ENCODE measurements at places on chromosomes 7 and 10.
A peak's percentile ranks its signal among the peaks of the same experiment; 100 is the strongest.

DNA sequence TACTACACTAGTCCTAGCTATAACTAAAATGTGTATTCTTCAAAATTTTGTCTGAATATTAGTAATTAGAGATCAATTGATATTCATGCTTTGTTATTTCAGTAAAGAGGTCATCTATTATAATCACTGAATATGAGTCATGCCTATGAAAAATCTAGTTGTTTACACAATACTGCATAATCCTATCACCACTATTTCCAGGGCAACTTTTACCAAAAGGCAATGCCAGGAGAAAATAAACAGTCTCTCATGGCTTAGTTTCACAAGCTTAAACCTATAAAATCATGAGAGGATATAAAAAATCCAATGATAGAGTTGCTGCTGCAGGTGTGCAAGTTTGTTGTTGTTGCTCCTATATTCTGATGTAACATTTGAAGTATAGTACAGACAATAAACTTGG is 149.9 kb upstream of the COL1A2 start:
- DNase-seq, result no peak

DNA sequence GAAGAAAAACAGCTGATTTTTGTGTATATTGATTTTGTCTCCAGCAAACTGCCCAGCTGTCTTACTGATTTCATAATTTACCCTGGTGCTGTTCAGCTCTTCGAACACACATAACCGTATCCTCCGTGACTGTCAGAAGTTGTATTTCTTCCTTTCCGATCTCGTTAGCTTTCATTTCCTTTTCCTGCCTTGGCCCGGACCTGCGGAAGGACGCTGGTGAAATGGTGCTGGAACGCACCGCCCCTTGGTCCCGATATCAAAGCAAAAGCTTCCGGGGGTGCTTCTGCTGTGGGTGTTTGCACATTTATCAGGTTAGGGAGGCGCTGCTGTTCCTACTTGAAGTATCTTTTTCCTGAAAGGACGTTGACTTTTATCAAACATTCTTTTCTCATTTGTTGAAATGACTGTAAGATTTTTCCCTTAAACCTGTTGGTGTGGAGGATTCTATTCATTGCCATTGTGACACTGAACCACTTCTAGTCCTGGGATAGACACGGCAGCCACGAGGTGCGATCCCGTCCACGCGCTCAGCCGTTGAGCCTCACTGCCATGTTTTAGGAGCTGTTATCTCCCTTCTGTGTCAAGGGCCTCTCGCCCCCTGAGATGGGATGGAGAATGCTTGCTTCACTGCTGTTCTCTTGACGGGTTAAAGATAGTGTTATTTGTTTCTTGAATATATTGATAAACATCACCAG is 72.6 kb downstream of the FOXL3 start:
- peak; percentile 76 for DNase-seq

GRCh38 chr7:105487579-105488571 is 34.2 kb downstream of the PUS7 start:
- peak; percentile 42 for DNase-seq

GRCh38 chr10:79938728-79939406 is 10.0 kb downstream of the SFTPD start:
- DNase-seq, result peak; percentile 92

DNA sequence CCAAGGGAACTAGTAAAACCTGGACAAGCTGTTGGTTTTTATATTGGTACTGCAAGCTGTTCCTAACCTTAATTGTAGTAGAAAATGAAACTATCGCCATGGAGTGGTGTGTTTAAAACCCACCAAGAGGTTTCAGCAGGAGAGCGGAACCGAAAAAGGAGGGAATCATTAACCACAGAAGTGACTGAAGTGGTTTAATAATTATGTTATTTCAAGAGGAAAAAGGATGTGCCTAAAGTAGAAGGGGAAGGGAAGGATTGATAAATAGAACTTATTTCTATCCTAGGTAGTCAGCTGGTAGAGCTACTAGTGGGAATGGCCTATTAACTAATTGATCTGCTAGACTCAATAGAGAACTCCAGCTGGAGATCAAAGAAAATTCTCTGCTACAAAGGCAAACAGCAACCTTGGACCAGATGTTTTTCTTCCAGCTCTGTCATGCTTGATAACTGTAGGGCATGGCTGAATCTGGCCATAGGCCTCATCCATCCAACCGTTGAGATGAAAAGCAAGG is 91.8 kb downstream of the BAMBI start:
- no peak for DNase-seq

- DNase-seq, result no peak
Observed at GRCh38 chr7:151373599-151373998, 32.0 kb downstream of the NUB1 start.

- DNase-seq, result no peak
Observed at GRCh38 chr10:132411561-132412253, 14.7 kb downstream of the PWWP2B start.

DNA sequence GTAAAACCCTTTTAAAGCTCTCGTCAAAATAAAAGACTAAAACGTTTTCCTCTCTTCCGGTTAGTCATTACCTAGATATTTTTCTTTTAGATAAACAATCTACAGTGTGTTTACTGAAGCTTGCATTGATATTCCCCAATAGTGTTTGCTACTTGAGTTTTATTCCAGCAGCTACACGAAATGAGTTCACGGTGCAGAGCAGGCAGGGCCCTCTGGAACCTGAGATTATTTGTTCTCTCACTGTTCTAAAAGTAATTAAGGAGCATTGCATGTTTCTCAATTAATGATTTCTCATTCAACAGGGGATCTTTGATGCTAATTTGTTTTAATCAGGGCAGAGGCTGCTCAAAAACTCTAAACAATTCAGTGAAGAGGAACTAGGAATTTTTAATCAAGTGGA is 319.7 kb downstream of the GFRA1 start:
- DNase-seq, result no peak

DNA sequence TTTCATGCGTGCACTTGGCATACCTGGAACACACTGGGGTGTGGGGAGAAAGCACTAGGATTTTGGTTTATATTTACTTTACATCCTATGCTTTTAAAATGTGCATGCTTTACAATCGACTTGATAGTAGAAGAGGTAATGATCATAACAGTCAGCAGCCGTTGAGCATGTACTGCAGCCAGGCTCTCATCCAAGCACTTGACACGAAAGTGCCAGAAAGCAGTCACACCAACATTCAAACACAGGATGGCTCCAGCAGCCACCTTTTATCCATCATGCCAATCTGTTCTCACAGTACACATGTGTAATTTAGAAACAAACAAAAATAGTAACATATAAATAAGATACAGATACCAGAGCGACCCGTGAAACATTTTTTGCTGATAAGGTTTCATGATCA is 1.2 kb upstream of the FAM241B start:
- DNase-seq, result no peak

GRCh38 chr7:148286150-148286549 is 304.4 kb upstream of the C7orf33 start:
- DNase-seq, result peak; percentile 35

GRCh38 chr7:20665096-20665495 is 49.6 kb downstream of the ABCB5 start:
- no peak for DNase-seq

GRCh38 chr7:114409750-114410149 is 4.9 kb upstream of the FOXP2 start:
- DNase-seq, result no peak

DNA sequence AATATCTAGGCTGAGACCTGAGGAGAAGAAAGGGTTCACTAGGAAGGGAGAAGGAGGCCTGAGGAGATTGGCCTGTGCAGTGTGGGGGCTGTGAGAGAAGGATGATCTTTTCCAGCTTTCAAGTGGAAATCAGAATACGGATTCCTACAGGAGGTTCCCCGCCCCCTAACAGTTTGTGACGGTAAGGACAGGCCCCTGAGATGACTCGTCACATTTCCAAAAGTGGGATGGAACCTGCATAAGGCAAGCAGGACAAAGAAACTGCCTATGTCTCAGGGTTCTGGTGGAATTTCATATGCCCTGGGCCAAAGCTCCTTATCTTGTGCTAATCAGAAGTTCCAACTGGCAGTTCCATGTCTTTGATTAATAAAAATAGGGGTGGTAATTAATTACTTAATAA is 275.6 kb downstream of the SNX10 start:
- DNase-seq, result no peak

GRCh38 chr7:42549866-42550485 is 313.0 kb upstream of the GLI3 start:
- DNase-seq, result no peak

GRCh38 chr7:20404320-20404719 is 73.6 kb downstream of the ITGB8 start:
- DNase-seq, result no peak

DNA sequence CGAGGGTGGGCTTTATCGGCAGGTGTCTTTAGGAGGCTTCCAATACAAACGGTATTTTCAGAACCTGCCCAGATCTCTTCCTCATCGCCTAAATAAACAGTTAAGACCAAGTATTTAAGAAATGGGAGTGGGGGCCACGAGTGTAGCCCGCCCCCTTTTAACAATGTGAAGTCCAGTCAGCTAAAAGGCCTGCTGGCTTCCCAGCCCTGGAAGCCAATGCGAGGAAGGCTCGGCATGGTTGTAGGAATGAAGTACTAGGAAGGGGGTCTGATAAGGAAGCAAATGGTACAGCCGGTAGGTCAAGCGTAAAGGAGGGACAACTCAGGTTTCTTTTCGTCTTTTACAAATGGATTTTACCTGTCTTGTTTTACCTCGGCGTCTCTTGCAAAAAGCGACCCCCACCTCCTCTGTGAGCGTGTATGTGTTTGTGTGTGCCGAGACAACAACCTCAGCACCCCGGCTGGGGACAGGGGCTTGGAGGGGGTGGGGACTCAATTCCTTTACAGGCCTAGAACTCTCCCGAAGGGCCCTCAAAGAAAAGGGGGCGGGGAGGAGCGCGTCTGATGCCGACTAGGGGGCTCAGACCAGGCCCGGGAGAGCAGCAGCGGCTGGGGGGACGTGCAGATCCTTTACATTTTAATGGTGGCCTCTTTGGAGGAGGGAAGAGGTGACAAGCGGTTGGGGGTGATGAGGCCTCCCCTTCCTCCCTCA is 147.6 kb downstream of the GPR85 start:
- peak; percentile 72 for DNase-seq

- no peak for DNase-seq
Observed at GRCh38 chr10:118981946-118982345, 47.6 kb upstream of the NANOS1 start.

GRCh38 chr7:131506597-131506996 is 49.8 kb downstream of the PODXL start:
- DNase-seq, result no peak

DNA sequence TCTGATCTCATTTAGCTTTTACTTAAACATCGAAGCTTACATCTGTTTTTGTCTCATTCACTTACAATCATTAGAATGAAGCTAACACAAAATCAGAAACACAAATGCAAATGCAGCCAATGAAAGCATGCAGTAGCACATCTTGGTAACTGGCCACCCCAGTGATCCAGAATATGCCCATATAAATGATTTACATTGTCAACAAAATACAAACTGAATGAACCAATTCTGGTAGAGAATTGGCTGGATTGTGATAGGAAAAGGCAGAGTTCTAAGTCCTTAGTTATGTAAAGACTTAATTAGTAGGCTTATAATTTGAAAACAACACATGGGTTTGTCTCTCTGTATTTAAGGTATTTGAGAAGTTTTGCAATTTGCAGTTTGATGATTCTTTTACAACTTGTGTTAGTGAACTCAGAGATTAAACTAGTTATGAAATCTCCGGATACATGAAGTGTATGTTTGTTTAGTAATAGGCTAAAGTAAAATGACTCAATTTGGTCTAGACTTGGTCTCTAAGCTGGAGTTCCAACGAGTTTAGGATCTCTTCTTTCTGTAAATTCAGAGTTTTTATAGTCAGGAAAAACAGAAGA is 21.2 kb downstream of the TECTB start:
- no peak for DNase-seq

- DNase-seq, result peak; percentile 11
Observed at GRCh38 chr10:98078774-98079173, 48.4 kb upstream of the CRTAC1 start.

DNA sequence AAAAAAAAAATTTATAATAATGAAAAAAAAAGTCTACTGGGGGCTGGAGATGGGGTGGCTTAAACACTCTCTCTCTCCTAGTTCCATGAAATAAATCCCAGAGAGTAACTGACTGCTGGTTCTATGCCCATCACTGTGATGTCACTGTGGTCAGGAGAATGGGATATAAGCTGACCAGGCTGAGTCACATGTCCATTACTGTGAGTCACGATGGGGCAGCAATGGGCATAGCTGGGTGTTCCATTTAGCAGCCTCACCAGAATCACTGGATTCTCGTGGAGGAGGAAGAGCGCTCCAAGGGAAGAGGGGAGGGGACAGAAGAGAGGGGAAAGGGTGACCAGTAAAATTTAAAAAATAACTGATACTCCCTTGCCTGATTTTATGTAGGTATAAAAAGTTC is 37.1 kb downstream of the MASTL start:
- DNase-seq, result no peak

DNA sequence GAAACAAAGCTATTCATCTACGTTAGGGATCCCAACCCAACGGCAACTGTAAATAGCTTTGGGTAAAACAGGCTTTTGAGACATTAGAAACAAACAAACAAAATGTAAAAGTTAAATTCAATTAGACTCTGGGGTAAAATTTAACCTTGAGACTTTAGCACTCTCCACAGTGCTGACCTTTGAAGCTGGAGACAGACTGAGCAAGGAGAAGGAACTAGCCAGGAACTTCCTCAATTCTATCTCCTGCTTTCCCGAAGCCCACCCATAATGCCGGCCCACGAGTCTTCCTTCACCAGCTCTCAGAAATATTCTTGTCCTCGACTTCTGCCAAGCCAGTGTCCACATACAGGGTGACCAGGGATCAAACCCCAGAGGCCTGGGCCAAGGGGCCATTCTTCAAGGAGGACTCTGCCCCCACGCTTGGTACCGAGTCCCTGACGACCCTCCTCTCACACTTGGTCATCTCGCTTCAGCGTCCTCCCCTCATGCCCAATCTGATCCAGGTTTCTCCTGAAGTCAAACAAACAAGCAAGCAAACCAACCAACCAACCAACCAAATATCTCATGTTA is 114.1 kb downstream of the HIPK2 start:
- DNase-seq, result no peak

GRCh38 chr7:63092951-63093350 is 905.7 kb upstream of the ZNF722 start:
- DNase-seq, result no peak

DNA sequence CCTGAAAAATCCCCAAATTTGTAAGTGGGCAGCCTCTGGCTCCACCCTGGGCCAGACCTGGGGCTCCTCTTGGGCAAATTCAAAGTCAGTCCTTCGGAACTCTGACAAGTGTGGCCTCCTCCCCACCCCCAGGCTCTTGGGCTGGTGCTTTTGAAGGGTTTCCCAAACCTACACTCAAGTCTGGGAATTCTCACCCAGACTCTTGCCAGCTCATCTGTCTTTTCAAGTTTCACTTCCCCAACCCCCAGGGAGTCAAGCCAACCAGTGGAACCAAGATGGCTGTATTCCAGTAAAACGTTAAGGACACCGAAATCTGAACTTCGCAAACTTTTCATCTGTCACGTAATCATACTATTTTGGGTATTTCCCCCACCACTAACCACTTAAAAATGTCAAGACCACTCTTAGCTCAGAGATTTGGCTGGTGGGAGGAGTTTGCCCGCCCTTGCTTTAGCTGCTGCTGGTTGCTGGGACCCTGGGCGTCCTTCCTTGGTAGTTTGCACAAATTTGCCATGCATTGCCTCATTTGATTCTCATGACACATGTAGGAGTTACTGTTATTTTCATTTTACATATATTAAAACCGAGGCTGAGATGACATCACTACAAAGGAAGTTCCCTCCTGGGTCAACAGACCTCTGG is 1.7 kb upstream of the MYO1G start:
- DNase-seq, result peak; percentile 64
